EL (cell line): ENCODE measurements at places on chromosomes 7 and 10.
A peak's percentile ranks its signal among the peaks of the same experiment; 100 is the strongest.

DNA sequence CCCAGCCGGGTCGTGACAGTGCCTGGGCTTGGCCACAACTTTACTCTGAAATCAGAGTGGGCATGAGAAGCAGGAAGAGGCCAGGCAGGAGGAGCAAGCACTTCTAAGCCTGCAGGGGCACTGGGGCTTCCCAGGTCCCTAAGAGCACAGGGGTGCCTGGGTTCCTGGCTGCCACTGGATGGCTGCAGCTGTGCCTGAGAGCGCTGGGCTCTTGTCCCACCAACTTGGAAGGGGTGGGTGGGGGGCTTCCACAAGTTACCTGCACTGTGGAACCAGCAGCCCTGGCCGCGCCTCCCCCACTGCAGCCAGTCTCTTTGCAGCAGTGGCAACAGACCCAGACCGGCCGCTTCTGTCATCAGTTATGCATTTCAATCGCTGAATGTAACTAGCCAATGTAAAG, 434.7 kb upstream of the GRM3 start:
- no peak for DNase-seq

DNA sequence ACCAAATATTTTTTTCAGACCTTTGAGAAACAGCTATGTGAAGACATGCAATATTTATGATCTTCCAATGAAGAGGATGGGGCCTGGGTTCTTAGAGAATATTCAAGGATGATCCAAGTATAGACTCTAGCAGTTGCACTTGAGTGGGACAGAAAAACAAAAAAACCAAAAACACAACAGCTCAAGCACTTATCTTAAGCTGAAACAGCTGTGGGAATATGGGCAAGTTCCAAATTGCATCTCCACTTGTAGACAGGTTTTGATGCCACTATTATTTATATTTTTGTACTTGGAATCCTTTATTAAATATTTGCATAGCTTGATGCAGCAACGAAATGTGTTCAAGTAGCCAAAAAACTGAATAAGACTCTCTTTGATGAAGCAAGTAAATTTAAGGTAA, 2.2 kb upstream of the PDK4 start:
- no peak for DNase-seq

- no peak for DNase-seq
Measured at GRCh38 chr7:68258609-68259008, 1262.0 kb downstream of the TYW1 start.

DNA sequence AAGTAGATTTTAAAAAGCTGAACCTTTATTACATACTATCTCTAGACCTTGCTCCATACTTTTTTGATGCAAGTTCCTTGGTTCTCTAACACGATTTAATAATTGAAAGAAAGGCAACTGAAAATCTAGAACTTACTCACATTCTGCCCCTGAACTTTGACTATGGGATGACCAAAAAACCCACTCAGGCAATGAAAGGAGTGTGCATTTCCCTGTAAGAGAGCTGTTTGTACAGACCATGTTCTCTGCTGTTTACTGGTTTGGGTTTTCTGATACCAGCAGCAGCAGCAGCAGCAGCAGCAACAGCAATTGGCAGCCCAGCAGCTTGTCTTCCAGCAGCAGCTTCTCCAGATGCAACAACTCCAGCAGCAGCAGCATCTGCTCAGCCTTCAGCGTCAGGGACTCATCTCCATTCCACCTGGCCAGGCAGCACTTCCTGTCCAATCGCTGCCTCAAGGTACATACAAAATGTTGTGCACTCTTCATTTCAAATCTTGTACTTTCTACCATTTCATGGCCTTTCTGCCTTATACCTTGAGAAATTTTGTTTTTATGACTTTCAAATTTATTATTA, 216.7 kb downstream of the FOXP2 start:
- DNase-seq: no peak

DNA sequence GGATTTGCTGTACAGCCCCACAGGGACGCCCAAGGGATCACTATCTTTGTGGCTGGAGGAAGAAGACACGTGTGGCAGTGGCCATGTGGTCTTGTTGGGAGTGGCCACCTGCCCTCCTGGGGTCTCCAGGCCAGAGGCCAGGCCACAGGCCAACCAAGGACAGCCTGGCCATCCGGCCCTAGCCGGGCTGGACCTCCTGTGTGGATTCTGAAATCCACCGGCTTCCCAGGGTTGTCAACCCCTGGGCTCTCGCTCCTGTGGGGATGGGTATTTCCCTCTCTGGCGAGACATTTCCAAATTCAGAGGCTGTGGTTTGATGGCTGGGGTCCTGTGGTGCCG, 31.5 kb upstream of the CFAP46 start:
- DNase-seq: no peak

DNA sequence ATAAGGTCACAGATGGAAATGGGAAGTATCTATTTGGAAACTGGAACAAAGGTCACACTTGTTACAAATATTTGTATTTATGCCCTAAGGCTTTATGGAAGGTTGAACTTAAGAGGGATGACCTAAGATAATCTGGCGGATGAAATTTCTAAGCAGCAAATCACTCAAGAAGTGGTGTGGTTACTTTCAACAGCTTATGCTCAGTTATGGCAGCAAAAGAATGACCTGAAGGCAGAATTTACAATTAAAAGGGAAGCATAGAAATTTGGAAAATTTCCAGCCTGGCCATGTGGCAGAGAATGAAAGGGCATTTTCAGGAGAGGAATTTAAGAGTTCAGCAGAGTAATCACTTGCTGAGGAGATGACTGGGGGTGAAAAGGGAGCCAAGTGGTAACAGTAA, 95.8 kb upstream of the TNS3 start:
- DNase-seq: peak; percentile 93

- DNase-seq: no peak
Measured at GRCh38 chr10:1264001-1264400, 207.8 kb downstream of the WDR37 start.

DNA sequence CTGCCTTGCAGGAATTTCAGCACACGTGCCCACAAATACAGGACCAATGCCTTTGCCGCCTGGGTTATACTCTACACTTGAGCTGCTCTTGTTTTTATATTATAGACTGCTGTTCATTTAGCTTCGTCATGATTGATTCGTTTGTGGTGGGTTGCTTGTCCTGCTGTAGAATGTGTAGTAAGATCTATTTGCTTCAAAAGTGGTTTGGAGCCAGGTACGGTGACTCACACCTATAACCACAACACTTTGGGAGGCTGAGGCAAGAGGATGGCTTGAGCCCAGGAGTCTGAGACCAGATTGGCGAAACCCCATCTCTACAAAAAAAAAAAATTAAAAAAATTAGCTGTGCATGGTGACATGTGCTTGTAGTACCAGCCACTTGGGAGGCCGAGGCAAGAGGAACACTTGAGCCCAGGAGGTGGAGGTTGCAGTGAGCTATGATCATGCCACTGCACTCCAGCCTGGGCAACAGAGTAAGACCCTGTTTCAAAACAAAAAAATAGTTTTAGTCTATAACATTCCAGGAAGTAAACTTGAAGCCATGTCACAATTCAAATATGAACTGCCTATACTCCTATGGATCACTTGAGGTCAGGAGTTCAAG, 9.0 kb upstream of the RHBDD2 start:
- DNase-seq: no peak

DNA sequence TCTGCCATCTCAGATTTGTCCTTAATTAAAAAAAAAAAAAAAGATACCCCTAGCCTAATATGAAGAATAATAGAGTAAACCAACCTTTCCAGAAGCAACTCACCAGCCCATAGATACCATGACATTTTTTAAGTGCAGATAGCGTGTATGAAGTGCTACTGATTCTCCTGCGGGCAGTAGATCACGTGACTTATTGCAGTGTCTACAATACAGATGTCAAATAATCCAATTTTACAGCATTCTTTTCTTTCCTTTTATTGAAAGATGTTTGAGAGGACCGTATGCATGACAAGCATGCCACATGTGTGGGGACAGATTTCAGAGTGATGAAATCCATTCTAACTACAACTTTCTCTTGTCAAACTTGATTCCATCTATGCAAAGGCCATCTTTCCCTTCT, 232.9 kb upstream of the SP4 start:
- DNase-seq: no peak

DNA sequence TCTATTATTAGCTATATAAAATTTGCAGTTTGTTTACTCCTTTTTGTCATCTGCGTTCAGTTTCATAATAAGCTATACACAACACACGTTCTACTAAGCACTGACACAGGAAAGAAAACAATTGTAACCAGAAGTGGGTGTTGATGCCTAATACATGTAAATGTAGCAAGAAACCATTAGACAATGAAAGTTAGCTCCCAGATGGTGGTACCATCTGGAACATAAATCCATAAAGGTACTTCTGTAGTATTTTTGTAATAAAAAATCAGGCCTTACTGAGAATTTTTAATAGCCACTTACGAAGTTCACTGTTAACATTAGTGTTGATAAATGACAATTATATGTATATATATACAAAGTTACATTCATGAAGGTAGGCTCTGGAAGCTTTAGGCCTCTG, 194.7 kb downstream of the KCND2 start:
- DNase-seq: no peak

DNA sequence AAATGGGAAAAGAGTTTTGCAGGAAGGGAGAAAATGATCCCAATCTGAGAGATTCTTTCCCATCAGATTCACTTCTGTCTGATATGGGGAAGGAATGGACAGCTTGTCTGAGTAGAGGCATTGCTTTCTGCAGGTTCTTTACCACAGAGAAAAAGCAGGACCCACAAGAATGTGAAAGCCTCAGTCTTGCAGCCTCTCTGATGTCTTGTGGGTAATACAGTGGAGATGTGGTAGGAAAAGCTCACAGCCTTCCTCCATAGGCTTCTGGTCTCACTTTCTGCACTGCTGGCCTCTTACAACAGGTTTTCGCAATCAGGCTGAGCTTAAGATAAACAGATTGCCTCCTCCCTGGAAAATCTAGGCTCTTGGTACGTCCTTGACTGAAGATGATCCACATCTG, 551 bp downstream of the IFIT1 start:
- peak; percentile 52 for DNase-seq

DNA sequence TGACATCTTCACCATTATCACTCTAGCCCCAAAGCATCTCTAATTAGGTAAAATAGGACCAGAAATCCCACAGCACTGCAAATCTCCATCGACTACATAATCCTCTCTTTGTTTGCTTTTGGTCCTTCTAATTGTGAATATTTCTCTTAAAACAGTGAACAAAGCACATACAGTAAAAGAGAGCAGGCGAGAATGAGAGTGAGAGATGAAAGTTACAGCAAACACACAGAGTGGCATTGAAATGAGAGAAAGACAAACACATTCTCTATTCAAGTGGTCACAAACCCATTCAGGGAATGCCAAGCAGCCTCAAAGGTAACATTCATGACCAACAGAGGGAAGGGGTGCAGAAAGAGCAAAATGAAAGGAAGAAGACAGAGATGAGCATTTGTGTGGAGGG, 109.8 kb upstream of the PTN start:
- no peak for DNase-seq

DNA sequence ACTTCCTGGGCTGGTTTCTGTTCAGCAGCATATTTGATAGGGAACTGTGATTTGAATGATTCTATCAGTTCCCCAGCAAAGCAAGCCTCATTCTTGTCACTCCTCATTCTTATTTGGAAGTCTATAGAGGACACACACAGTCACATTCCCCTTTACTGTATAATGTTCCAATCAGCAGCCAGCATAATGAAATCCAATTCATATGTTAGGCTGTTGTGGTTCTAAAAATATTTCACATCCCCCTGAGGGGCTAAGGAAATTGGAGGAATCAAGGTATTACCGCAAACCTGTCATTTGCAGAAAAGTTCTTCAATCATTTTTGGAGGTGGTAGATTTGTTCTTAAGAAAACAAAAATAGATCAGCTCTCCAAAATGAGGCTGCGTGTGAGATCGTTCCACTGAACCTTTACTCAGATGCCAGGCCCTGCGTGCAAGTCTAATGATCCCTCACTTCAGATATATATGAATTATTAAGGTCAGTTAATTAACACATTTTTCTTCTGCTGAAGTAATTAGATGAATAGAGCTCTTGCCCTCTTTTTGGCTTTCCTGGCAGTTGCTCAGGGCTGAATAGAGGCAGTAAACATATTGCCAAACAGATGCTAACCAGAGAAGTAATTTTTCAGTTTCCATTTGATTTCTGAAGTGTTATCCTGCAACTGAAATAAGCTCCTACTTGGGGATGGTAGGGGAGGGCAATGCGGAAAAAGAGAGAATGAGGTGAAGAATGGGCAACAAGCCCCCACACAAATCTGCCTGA, 31.8 kb downstream of the LSMEM1 start:
- no peak for DNase-seq

- DNase-seq: no peak
Measured at GRCh38 chr7:31059551-31059950, 7.4 kb downstream of the ADCYAP1R1 start.

DNA sequence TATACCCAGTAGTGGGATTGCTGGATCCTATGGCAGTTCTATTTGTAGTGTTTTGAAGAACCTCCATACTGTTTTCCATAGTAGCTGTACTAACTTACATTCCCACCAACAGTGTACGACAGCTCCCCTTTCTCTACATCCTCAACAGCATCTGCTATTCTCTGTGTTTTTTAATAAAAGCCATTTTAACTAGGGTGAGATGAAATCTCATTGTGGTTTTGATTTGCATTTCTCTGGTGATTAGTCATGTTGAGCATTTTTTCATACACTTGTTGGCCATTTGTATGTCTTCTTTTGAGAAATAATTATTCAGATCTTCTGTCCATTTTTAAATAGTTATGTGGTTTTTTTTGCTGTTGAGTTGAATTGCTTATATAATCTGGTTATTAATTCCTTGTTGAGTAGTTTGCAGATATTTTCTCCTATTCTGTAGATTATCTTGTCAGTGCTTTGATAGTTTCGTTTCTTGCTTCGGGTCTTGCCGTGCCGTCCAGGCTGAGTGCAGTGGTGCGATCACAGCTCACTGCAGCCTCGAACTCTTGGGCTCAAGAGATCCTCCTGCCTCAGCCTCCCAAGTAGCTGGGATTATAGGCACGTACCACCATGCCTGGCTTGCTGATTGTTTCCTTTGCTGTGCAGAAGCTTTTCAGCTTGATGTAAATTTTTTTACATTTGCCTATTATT, 12.0 kb downstream of the MTG1 start:
- DNase-seq: peak; percentile 64

DNA sequence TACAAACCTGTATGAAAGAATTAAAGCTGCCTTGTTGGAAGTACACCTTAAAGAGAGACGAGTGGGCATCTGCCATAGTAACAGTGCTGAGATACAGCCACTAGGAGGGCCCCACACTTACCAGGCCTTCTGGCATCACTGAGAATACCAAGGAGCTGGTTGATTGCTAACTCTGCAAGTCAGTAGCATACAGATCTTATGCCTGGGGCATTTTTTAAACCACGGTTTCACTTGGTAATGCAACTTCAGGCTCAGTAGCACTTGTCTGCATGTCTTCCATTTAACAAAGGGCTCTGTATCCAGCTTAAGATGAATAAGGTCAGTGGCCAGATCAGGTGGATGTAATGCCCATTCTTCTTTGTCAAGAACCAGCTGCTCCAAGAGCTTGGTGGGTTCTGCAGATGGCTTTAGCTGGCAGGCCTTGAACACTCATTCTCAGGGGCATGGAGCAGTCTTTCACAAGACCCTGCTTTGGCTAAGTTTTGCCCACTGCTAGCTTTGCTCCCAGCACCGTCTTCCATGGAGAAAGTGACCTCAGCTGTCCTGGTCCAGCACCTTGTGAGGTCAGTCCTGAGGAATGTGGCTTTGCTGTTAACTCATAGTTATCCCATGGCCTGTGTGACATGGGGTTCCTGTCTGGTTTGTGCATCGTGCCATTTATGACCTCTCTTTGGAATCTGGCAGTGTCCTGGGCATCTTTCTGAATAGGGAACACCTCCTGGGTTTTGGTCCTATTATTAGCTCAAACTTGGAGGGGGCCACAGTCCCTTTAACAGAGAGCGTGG, 68.1 kb downstream of the BMPER start:
- DNase-seq: peak; percentile 79

GRCh38 chr7:121485467-121486243, 89.5 kb upstream of the FAM3C start:
- DNase-seq: peak; percentile 8

- peak; percentile 80 for DNase-seq
Measured at GRCh38 chr7:44104860-44105771, 971 bp downstream of the AEBP1 start.
